ENCODE measurements at places on chromosomes 16 and 17.
A peak's percentile ranks its signal among the peaks of the same experiment; 100 is the strongest.

DNA sequence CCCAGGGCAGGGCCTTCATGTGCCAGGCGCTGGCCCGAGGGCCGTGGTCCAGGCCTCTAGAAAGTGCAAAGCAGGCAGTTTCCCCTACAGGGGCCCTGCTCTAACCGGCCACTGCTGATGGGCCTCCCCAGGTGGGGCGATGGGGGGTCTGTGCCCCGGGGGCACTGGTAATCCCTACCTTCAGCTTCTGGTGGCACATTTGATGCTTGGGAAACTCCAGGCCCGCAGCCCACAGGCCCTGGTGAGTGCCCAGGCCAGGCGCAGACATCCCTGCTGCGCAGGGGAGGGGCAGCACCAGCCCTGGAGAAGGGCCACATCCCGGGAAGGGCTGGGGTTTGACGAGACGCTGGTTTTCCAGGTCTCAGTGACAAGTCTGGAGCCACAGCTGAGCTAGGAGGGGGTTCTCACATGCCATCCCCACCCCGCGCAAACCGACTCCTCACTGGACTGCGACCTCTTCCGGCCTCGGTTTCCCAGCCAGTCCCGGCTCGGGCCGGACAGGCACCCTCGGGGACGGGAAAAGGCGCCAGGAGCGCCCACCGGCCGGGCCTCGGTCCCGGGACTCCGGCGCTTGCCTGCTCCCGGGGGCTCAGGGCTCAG lies 1.6 kb downstream of the DOC2B start:
- DNase-seq, result no peak

DNA sequence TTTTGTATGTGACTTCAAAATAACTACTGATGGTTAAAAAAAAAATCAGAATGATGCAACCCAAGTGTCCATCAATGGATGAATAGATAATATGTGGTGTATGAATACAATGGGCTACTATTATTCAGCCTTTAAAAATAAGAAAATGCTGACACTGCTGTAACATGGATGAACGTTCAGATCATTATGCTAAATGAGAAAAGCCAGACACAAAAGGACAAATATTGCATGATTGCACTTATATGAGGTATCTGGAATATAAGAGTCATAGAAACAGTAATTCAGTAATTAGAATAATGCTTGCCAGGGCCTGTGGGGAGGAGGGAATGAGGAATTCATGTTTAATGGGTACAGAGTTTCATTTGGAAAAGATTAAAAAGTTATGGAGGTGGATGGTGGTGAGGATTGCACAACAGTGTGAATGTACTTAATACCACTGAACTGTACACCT lies 25.4 kb downstream of the TENT4B start:
- no peak for DNase-seq

DNA sequence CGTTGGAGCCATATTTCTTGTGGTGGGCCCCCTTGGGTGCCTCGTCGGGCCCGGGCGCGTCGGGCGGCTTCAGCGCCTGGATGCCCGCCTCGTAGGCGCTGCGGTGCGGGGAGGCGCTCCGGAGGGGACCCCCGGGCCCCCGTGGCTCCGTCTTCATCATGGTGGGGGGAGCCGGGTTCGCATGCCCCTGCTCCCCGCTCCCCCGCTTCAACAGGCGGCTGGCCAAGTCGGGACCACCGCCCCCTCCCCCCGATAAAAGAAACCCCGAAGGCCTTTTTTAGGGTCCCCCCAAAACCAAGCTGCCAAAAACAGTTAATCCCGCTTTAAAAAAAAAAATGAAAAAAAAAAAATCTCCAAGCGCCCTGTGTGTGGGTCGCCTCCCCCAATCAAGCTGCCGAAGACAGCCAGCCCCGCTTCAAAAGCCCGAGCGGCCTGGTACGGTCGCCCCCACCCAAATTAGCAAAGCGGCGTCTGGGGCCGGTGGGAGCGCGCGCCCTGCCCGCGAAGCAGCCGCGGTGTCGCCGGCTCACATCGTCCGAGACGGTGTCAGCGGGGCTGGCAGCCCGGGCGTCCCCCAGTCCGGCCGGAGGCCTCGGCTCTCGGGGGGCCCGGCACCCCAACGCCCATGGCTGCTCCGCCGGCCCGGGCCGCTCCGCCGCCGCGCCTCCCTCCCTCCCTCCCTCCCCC lies at the start of gene PPP1R9B:
TSS of gene PPP1R9B (minus strand) at position 324 of the 687 bp plus-strand sequence. CDS start at position 160, 164 bp downstream.
- no peak for DNase-seq

GRCh38 chr16:6852643-6853225 lies 479.9 kb upstream of the RBFOX1 start:
- no peak for DNase-seq

GRCh38 chr16:72788269-72788809 lies 259.6 kb downstream of the ZFHX3 start:
- DNase-seq, result no peak

DNA sequence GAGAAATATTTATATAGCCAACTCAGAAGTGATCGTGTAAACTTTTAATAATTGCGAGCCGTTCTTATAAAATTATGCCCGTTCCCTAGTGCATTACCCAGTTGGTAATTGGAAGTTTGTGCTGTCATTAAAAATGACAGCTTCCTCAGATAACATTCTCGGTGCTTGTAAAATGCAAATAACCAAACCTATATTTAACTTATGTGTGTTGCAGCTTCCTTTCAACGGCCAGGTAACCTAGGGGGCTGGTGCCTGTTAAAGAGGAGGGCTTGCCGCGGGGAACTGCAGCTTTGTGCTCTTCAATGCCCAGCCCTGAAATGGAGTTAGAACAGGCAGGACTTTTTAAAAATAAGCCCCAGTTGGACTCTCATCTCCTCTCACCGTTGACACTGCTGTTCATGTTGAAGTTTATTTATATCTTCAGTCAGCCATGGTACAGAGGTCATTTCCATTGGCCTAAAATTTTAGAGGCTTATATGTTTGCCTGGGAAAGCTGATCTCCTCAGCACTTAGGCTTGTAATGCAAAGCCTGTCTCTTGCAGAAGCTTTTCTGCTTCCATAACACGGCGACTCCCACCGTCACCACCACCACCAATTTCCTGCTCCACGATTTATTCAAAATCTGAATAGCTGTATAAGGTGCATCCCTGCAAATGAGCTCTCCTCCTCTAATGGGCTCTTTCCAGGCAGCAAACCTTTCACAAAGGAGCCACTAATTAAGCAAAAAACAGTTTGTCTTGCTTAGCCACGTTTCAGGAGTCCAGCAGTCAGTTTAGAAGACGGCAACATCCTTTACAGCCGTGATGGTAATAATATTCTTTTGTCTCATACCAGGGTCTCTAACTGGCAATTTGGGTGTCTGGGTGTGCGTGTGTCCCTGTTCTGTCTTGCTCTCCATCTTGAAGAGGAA lies 74.7 kb downstream of the RPA1 start:
- peak; percentile 23 for DNase-seq

- peak; percentile 72 for DNase-seq
Observed at GRCh38 chr17:39573447-39574298, 34.0 kb downstream of the NEUROD2 start.

Measured in LNCaP clone FGC (cell line).